Activated T-helper 17 cell treated with anti-CD3 and anti-CD28 coated beads, Interleukin-2, amount 50 U/mL, for 72 hours (primary cell): ENCODE measurements at places on chromosomes 7 and 10. TPM values are rescaled to one million over a fixed set of nuclear protein-coding genes. Genes with fewer than 3 reads are reported as not detected.
A peak's percentile ranks its signal among the peaks of the same experiment; 100 is the strongest.

- no peak for ATAC-seq
Measured at GRCh38 chr10:128152741-128153580, 26.7 kb upstream of the MKI67 start.

Gene TFEC
- total RNA-seq = 0.05 TPM

DNA sequence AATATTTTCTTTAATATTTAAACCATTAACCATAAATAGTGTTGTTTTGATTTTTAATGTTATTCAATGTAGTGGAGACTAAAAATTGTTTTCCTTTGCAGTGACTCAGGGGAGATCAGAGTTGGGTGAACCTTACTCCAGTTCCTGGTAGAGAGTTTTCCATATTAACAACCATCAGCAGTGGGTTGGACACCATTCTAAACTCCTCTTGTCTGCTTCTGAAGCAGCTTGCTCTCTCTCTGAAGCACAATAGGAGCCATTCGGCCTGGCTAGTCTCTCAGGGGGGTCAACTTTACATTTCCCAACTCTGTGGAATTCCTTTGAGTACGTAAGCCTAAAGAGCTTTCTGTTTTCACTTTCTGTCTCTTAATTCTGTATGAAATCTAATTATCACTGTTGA, 9.4 kb upstream of the NRG3 start:
- no peak for ATAC-seq

Gene ANXA8L1
- total RNA-seq = not detected

- ATAC-seq = no peak
Measured at GRCh38 chr10:5983774-5984173, 6.4 kb upstream of the IL15RA start.

Gene FGFBP3
- total RNA-seq = 0.37 TPM

Gene PPP2R2D
- total RNA-seq = 31.6 TPM

DNA sequence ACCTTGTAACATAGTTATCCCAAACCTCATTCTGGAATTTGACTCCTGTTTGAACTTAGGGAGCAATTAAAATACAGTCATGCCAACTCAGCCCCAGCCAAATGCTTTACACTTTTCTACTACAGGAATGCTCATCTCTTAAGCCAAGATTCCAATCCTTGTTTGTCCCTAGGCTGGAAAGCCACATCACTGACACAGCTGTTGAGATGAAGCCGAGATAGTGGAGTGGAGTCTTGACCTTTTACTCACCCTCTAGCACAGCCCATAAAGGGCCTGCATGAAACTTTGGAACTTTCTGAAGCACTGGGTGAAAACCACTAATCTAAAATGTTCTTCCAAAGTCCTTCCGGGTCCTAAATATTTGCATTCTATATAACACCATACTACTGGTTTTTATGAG, 247.3 kb downstream of the ETV1 start:
- ATAC-seq = no peak

Gene EVX1
- total RNA-seq = not detected

Gene GSTO2
- 0.28 TPM for total RNA-seq

DNA sequence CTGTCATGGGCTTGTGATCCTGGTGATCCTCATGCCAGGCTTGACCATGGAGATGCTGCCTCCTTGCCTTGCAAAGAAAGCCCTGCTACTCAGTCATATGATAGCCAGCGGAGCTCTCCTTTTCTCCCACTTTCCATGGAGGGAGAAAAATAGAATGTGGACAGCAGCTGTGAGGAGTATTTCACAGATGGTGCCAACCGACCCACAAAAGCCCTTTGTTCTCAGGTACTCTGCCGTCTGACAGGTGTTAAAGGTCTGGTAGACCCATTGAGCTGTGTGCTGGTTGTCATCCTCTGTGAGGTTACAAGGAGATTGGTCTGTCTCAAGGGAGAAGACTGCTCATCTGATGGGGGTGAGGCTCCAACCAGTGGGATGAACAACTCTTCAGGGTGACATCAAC, 29.5 kb upstream of the COBL start:
- no peak for ATAC-seq

DNA sequence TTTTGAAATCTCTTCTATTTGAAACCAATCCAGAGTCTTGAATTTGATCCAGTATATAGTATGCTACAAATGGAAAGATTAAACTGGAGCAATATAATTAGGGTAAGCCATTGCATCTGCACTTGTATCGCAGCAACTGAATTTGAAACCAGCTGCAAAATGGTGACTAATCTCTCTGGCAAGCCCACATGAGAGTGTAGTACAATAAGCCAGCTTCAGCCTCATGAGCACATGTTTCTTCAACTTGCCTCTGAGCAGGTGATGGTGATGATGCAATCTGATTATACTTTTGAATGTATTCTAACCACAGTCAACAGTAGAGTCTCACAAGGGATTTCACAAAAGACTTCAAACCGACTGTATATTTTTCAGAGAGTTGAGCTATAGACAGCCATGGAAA, 829 bp upstream of the RPA3 start:
- peak; percentile 100 for ATAC-seq

Gene PDIA4
- total RNA-seq = 95.7 TPM

Gene IFIT1B
- not detected for total RNA-seq

DNA sequence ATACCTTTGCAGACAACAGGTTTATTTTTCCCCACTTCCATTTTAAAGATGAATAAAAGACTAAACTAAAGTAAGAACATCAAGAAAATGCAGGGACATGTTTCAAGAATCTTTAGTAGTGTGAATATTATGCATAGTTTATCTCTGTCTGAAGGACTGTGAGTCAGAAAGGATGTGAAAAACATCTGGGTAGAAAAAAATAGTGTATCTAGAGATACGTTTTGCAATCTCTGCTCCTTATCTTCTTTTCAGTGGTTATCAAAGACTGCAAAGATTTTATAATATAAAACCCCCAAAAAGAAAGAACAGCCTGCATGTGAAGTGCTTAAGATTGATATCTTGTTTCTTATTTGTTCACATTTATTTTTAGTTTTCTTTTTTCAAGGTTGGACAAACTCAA, 101.9 kb upstream of the ARHGAP21 start:
- peak; percentile 17 for ATAC-seq

DNA sequence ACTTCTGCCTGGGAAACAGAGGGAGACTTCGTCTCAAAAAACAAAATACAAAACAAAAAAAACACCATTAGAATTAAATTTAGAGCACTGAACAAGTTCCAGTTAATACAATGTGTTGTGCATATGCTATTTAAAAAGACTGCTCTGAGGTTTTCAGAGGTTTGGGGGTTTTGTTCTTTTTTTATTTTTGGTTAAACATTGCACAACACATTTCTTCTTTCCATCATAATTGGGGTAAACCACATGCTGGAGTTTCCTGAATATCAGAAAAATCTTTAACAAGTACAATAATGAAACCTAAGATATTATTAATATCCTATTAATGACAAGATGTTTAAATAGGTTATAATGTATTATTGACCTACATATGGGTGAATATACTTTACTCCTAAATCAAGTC, 26.3 kb downstream of the IGF2BP3 start:
- no peak for ATAC-seq

- peak; percentile 41 for ATAC-seq
Measured at GRCh38 chr10:50503661-50504320, 120.0 kb downstream of the SGMS1 start.

DNA sequence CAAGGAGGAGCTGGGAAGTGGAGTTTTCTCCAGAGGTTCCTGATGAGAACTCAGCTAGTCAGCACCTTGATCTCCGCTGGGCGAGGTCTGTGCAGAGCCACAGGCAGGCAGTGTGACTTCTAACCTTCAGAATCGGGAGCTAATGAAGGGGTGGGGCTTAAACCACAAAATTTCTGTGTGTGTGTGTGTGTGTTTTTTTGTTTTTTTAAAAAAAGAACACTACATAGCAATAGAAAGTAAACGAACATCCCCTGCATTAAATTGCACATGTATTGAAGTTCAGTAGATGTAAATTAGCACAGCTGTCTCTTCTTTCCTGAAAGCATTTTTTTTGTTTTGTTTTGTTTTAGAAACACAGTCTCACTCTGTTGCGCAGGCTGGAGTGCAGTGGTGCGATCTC, 46.2 kb downstream of the RBM17 start:
- ATAC-seq = no peak

GRCh38 chr10:86438091-86438749, 71.6 kb upstream of the GRID1 start:
- ATAC-seq = no peak

Gene MYO1G
- total RNA-seq = 649 TPM

Gene MARVELD1
- 2.0 TPM for total RNA-seq

Gene CELF2
- 139 TPM for total RNA-seq

GRCh38 chr7:31108097-31108657, 56.1 kb downstream of the ADCYAP1R1 start:
- ATAC-seq = no peak

Gene ADIRF
- total RNA-seq = not detected

- ATAC-seq = no peak
Measured at GRCh38 chr10:33537066-33537465, 202.6 kb upstream of the NRP1 start.

GRCh38 chr7:97078023-97078969, 39.2 kb upstream of the SDHAF3 start:
- ATAC-seq = no peak

GRCh38 chr7:15279640-15280039, 282.2 kb downstream of the AGMO start:
- no peak for ATAC-seq

GRCh38 chr10:8047452-8048280, 6.8 kb upstream of the GATA3 start:
- no peak for ATAC-seq

- ATAC-seq = no peak
Measured at GRCh38 chr10:110389255-110389654, 84.5 kb upstream of the SMNDC1 start.
